Hepatocyte (in vitro differentiated cells): ENCODE measurements at places on chromosomes 5 and 9. TPM values are rescaled to one million over a fixed set of nuclear protein-coding genes. Genes with fewer than 3 reads are reported as not detected.
A peak's percentile ranks its signal among the peaks of the same experiment; 100 is the strongest.

Gene SARDH
- polyA plus RNA-seq = 7.5 and 8.1 TPM in 2 replicates

Gene PTCH1
- 36.0 and 44.1 TPM in 2 replicates for polyA plus RNA-seq

Gene CDKN2B-AS1
- 0.26 and 0.68 TPM in 2 replicates for polyA plus RNA-seq

Gene LHX3
- polyA plus RNA-seq = not detected in 2 replicates

Gene CCDC192
- 0.39 and 0.69 TPM in 2 replicates for polyA plus RNA-seq

DNA sequence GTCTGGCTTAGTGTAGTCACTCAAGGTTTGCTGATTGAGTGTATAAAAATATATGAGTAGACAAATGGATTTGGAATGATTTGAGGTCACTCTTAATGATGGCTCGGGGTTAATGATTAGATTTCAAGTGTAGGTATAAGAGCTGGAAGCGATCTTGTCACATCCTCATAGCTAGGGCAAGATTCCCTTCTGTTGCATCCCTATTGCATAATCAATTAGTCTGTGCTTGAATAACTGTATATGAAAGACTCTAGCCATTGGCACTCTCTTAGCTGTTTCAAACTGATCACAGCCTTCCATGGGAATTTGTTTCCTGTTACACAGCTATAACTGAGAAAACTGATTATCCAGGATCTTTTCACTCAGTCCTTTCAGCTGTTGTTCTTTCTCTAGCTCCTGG lies 811.6 kb downstream of the TLE4 start:
- H3K4me1 ChIP-seq = no peaks in the 10 kb centered on the region
- no peaks in the 10 kb centered on the region for H3K36me3 ChIP-seq
- H3K27me3 ChIP-seq = no peaks in the 10 kb centered on the region
- H3K4me3 ChIP-seq = no peak overlapping the region
- H3K27ac ChIP-seq = no peak overlapping the region
- no peak for DNase-seq

- H3K36me3 ChIP-seq = no peaks in the 10 kb centered on the region
- DNase-seq = peak; percentile 73
- H3K4me1 ChIP-seq = peaks cover 58% of the 10 kb centered on the region
- H3K4me3 ChIP-seq = no peak overlapping the region
- no peaks in the 10 kb centered on the region for H3K27me3 ChIP-seq
Observed at GRCh38 chr5:139698490-139699146, 50.5 kb downstream of the CXXC5 start.

- peak; percentile 34 for DNase-seq
- H3K27ac ChIP-seq = no peak overlapping the region
- H3K4me3 ChIP-seq = no peak overlapping the region
- H3K36me3 ChIP-seq = no peaks in the 10 kb centered on the region
- H3K27me3 ChIP-seq = no peaks in the 10 kb centered on the region
Observed at GRCh38 chr5:125199968-125200865, 453.8 kb upstream of the ZNF608 start.

- no peaks in the 10 kb centered on the region for H3K36me3 ChIP-seq
- H3K27ac ChIP-seq = no peak overlapping the region
- no peak overlapping the region for H3K4me3 ChIP-seq
- DNase-seq = peak; percentile 38
- H3K4me1 ChIP-seq = no peaks in the 10 kb centered on the region
Observed at GRCh38 chr9:6106711-6107339, 91.4 kb upstream of the RANBP6 start.

GRCh38 chr5:140295414-140295813 lies 7.5 kb downstream of the PFDN1 start:
- H3K4me1 ChIP-seq = peaks cover under 1% of the 10 kb centered on the region
- H3K36me3 ChIP-seq = no peaks in the 10 kb centered on the region
- DNase-seq = peak; percentile 90
- H3K27ac ChIP-seq = peak overlapping the region; percentile 5
- no peak overlapping the region for H3K4me3 ChIP-seq

GRCh38 chr9:109062543-109062942 lies 49.2 kb upstream of the CTNNAL1 start:
- no peak for DNase-seq
- no peak overlapping the region for H3K27ac ChIP-seq
- H3K4me3 ChIP-seq = no peak overlapping the region
- H3K27me3 ChIP-seq = no peaks in the 10 kb centered on the region
- peaks cover 9% of the 10 kb centered on the region for H3K4me1 ChIP-seq
- H3K36me3 ChIP-seq = no peaks in the 10 kb centered on the region

- no peak overlapping the region for H3K27ac ChIP-seq
- no peak overlapping the region for H3K4me3 ChIP-seq
- no peaks in the 10 kb centered on the region for H3K4me1 ChIP-seq
- no peak for DNase-seq
Observed at GRCh38 chr5:88130211-88130815, 138.3 kb downstream of the TMEM161B start.

GRCh38 chr5:102511666-102512065 lies 12.9 kb upstream of the SLCO6A1 start:
- H3K36me3 ChIP-seq = no peaks in the 10 kb centered on the region
- H3K27ac ChIP-seq = no peak overlapping the region
- no peak overlapping the region for H3K4me3 ChIP-seq
- peak; percentile 23 for DNase-seq
- no peaks in the 10 kb centered on the region for H3K27me3 ChIP-seq

GRCh38 chr5:168093200-168093910 lies 198.1 kb upstream of the WWC1 start:
- H3K27ac ChIP-seq = no peak overlapping the region
- DNase-seq = no peak
- H3K36me3 ChIP-seq = no peaks in the 10 kb centered on the region
- peaks cover 9% of the 10 kb centered on the region for H3K4me1 ChIP-seq

DNA sequence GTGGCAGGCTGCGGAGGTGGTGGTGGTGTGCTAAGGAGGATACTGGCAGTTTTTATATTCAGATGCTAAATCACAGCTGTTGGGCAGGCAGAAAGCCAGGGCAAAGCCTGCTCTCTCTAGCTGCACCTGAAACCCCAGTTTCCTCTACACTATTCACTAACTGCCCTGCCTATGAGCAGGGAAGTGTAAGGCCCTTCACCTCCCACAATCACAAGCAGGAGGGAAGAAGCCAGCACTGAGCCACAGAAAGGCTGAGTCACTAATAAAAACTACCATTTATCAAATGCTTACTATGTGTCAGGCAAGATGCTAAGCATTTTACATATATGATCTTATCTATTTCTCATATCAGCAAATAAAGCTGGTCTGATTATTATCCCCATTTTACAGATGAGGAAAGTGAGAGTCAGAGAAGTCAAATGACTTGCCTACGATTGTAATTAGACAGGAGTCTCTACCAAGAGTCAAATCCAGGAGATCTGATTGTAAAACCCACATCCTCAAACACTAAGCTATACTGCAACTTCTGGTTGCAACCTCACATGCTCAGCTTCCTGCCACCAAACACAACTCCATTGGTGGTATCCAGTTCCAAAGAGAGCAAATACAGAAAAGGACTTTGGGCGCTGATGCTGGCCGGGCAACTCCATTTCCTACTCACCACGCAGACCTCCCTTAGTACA lies 17.7 kb upstream of the IL6ST start:
- no peak overlapping the region for H3K4me3 ChIP-seq
- peak overlapping the region; percentile 28 for H3K27ac ChIP-seq
- DNase-seq = no peak
- no peaks in the 10 kb centered on the region for H3K4me1 ChIP-seq
- no peaks in the 10 kb centered on the region for H3K36me3 ChIP-seq

DNA sequence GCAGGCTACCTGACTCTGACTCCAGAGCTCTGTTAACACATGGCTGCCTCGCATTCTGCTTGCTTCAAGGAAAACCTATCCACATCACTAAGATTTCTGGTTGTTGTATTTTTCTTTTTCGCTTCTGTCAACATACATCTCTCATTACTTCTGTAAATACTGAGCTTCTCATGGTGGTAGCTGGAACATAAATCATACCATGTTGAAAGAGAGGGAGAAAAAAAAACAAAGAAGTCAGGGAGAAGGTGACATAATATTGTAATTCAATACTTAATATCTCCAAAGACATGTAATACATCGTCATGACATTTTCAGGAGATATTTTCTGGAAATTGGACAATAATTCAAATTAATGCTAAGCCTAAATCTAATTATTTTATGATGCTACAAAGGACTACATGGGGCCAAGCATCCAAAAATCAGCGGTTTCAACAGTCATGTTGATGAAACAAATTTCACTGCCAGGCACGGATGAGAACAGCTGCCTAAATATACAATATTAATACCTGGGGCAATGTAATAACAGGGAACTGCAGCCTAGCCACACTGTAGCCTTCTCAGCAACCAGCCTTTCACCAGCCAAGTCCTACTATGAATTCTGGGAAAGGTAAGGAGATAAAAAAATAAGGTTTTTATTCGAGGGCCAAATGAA lies 332.0 kb downstream of the TRIM32 start:
- no peaks in the 10 kb centered on the region for H3K27me3 ChIP-seq
- H3K36me3 ChIP-seq = no peaks in the 10 kb centered on the region
- H3K4me3 ChIP-seq = no peak overlapping the region
- H3K27ac ChIP-seq = no peak overlapping the region
- no peaks in the 10 kb centered on the region for H3K4me1 ChIP-seq

GRCh38 chr9:93237540-93237939 lies 53.6 kb downstream of the WNK2 start:
- DNase-seq = no peak
- H3K4me1 ChIP-seq = peaks cover 5% of the 10 kb centered on the region
- no peak overlapping the region for H3K27ac ChIP-seq
- H3K27me3 ChIP-seq = no peaks in the 10 kb centered on the region
- no peak overlapping the region for H3K4me3 ChIP-seq

DNA sequence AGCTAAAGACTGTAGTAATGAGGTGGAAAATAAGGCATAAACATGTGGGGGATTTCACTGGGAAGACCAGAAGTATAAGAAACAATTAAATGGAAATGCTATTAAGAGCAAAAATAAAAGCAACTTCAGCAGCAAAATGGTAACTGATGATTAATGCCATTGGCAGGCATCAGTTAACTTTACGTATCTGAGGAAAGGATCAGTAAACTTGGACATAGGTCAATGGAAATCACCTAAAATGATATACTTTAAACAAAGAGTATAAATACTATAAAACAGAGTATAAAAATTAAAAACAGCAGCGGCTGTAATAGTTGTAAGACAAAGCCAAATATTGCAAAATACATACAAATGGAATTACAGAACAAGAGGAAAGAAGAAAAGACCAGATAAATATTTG lies 992.1 kb downstream of the DNAH5 start:
- no peaks in the 10 kb centered on the region for H3K27me3 ChIP-seq
- no peaks in the 10 kb centered on the region for H3K36me3 ChIP-seq
- no peak for DNase-seq
- H3K4me3 ChIP-seq = no peak overlapping the region
- H3K27ac ChIP-seq = no peak overlapping the region
